ENCODE measurements at places on chromosomes 12 and 14.

DNA sequence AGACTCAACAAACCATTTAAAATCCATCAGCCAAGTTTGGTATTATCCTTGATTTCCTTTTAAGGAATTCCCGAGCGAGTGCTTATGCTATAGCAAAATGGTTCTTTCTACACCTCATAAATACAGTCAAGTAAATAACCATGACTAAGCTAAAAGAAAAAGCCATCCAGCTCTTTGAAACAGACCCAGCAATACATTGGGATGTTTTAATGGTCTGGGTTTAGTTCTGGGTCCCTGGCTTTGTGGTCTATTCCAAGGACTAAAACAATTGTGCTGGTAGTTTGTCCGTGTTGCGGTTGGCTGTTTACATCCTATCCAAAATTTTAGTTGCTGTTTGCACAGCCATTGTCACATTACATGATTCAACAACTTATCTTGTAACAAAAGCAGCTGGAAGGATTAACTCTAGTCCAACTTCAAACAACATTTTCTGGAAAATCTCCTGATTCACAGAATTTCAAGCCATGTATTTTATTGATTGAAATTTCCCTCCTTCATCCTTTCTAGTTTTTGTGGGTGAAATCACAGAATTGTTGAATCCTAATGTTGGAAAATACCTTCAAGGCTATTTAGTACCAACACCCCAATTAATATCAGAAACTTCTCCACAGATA, 19.6 kb downstream of the KLRB1 start:
- DNase-seq, result no peak

- no peak for DNase-seq
Measured at GRCh38 chr12:113086249-113087164, 30.0 kb downstream of the DTX1 start.

DNA sequence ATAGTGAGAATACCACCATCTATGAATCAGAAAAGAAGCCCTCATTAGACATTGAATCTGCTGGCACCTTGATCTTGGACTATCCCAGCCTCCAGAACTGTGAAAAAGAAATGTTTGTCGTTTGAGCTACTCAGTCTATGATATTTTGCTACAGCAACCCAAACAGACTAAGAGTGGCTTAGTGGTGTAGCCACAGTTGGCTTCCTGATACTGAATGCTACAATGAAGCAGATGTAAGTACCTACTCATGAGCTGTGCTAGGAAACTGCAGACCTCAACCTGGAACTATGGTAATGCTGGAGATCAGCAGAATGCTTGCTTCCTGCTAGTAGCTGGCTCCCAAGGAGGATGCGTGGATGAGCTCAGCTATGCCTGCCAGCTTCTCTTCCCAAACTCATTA, 268.6 kb upstream of the CRY1 start:
- DNase-seq, result no peak

DNA sequence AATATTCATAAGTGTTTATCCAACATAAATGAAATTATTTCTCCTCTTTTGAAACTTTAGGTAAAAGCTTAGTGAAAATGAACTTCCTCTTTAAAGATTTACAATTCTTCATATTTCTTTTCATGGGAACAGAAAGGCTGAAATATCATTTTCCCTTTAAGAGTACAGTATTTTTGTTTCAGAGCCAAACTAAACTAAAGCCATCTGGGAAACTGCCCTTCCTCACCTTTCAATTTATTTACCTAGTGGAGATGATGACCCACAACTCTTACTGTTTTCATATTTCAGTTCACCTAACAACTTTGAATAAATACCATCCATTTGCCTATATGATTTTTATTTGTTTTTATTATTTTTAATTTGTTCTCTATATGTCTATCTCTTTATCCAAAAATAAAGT, 105.4 kb downstream of the ALX1 start:
- DNase-seq, result no peak

GRCh38 chr14:99699861-99700260, 15.8 kb downstream of the CYP46A1 start:
- DNase-seq, result no peak

DNA sequence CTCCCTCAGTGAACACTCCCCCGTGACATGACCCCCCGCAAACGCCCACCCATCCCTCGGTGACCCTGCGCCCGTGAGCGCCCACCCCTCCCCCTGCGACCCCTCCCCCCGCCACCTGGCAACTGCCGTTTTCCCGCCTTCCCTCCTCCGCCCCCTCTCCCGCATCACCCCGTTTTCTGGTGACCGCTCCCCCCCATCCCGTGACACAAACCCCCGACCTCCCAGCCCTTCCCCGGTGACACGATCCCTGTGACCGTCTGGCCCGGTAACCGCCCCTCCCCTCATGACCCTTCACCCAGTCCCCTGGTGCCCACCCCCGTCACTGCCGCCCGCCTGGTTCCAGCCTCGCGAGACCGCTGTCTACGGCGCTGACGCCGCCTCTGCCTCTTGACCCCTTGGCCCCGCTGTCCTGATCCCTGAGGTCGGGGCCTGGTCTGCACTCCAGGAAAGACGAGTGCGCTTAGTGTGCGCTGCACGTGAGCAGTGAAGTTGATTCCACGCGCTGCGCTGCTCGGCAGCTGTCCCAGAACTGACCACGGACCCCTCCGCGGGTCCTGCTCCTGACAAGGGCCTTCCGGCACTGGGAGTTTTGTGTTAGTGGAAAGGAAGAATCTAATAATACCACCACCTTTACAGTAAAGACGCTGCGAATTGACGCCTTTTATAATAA, 59.4 kb downstream of the DDX51 start:
- no peak for DNase-seq

GRCh38 chr14:36655963-36656686, 5.5 kb upstream of the PAX9 start:
- DNase-seq, result no peak

Measured in NCI-H526 treated with DMSO at 0.1 percent for 48 hours (cell line).